Left renal pelvis (tissue), 4 donors: ENCODE measurements at places on chromosomes 16 and 17.

DNA sequence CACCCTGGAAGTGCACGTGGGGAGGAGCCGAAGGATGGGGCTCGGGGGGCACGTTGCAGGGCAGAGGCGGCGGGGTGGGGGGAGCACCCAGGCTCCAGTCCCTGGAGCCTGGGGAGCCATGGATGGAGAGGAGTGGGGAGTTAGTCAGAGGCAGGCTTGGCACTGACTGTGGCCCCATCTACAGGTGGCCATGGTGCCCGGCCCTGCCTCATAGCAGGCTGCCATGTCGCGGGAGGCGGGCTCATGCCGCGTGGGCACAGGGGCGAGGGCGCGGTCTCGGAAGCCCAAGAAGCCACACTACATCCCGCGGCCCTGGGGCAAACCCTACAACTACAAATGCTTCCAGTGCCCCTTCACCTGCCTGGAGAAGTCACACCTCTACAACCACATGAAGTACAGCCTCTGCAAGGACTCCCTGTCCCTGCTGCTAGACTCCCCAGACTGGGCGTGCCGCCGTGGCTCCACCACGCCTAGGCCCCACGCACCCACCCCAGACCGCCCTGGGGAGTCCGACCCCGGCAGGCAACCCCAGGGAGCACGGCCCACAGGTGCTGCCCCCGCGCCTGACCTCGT lies 3.0 kb downstream of the PRR35 start:
- DNase-seq = no peak

- no peak for DNase-seq
Observed at GRCh38 chr17:70271200-70271599, 101.9 kb downstream of the KCNJ2 start.

DNA sequence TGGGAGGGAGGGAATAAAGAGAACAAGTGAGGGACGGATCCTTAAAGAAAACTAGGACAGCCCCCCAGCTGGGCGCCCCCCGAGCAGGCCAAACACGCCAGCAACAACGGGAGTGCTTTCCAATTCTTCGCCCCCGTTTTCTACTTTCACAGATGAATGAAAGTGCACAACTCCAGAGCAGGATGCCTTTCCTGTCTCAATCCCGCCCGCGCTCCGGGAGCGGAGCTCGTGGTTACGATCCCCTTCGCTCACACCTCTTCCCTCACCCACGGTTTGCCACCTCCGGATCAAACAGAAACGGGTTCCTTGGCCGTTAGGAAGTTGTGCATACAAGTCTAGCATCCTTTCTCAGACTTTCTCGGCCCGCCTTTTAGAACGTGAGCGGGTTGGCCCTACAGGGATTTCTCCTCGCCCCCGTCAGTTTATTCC lies 680 bp downstream of the SKA2 start:
- no peak for DNase-seq

GRCh38 chr16:22677024-22677830 lies 136.7 kb upstream of the HS3ST2 start:
- DNase-seq = no peak

DNA sequence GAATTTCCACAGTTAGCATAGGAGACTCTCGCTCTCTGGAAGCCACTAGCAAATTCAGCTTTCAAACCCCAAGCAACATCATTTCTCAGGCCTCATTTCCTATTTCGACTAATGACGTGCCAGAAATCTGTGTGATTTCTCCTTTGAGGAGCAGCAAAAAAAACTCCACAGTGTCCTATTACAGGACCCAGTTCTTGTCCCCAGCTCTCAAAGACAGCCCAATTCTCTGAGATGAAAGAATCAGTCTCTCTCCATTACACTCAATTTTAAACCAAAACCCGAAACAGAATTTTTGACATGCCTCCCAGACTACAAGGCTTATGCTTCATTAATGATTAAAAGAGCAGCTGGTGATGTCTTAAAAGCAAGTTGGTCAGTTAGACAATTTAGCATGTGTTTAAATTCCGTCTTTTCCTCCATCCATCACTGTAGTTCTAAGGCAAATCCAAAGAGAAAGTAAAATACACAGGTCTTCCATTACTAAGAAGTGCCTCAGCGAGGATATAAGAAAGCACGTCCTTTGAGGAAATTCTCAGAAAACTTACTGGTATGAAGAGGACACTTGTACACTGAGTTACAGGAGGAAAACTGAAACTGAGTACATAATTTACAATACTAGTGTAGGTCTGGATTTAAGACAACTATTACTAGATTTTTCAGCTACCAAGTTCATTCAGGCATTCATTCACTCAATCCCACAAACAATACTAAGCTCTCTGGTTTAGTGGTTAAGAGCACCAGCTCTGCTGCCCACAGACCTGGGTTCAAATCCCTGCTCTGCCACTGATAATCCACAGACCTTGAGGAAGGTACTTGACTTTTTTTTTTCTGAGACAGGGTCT lies 12.5 kb downstream of the TOM1L2 start:
- DNase-seq = no peak

- no peak for DNase-seq
Observed at GRCh38 chr16:1167276-1168107, 14.6 kb downstream of the CACNA1H start.

- no peak for DNase-seq
Observed at GRCh38 chr17:77846531-77847085, 111.9 kb upstream of the TNRC6C start.
